ENCODE measurements at places on chromosomes 3 and 15. TPM values are rescaled to one million over a fixed set of nuclear protein-coding genes. Genes with fewer than 3 reads are reported as not detected.

CCNDBP1 gene
- polyA plus RNA-seq: 286 TPM

DNA sequence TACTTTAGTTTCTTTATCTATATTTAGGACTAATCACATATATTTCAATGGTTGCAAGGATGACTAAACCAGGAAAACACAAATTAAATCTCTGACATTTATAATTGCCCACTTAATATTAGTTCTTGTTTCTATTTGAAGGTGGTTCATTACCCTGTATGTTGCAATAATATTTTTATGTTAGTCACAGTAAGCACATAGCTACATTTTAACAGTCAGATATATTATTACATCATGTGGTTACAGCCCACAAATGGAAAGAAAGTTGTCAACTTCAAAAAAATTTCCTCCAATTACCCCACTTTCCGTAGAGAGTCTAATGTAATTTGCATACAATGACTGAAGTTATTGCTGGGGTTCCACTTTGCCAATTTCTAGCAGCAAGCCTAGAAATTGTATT is 114.6 kb downstream of the TUSC7 start:
- DNase-seq: no peak

GRCh38 chr15:53116169-53116568 is 326.0 kb upstream of the ONECUT1 start:
- no peak for DNase-seq

- no peak for DNase-seq
Observed at GRCh38 chr3:188842639-188843038, 329.1 kb upstream of the TPRG1 start.

All from immature natural killer cell (primary cell).